Activated naive CD4-positive, alpha-beta T cell treated with Interleukin-2 at 50 U/mL for 16 hours (primary cell): ENCODE measurements at places on chromosomes 16 and 17.
A peak's percentile ranks its signal among the peaks of the same experiment; 100 is the strongest.

- DNase-seq: no peak
These were observed 55.4 kb downstream of the CREBBP start for GRCh38 chr16:3825103-3825502.

GRCh38 chr17:44326861-44327444 is 2.3 kb upstream of the SLC25A39 start:
- DNase-seq: peak; percentile 94

GRCh38 chr17:68152161-68152571 is 95.7 kb upstream of the AMZ2 start:
- no peak for DNase-seq

DNA sequence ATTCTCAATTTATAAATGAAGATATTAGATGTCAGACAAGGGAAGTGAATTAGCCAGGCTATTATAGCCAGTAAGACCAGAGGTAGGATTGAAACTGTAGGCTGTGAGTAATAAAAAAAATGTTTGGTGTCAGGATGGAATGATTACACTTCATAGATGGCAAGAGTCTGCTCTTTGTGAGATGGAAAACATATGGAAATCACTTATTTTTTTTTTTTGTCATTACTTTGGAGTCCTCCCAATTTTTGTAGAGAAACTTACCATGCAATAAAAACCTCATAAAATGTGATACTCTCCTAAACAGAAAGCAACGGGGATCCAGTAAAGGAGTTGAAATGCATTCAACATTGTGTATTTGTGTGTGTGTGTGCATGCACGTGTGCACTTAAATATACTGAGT is 532.7 kb upstream of the CDH8 start:
- no peak for DNase-seq

- no peak for DNase-seq
These were observed 15.3 kb upstream of the TRIM37 start for GRCh38 chr17:59121901-59122480.
